ENCODE measurements at places on chromosomes 5 and 9.

DNA sequence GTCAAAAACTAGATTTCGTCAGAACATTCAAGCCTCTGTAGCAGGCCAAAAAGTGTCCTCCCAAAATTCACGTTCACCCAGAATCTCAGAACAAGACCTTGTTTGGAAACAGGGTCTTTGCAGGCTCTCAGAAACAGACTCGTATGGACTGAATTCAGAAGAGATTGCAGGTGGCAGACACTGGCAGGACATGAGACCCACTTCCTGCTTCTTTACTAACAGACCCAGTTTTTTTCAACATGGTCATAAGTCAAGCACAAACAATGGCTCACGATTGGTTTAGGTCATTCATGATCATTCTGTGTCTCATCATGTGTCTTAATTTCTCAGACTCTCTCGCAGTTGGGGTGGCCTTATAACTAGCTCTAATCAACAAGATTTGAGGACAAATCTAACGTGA, 5.4 kb upstream of the TENT4A start:
- no peak for DNase-seq

DNA sequence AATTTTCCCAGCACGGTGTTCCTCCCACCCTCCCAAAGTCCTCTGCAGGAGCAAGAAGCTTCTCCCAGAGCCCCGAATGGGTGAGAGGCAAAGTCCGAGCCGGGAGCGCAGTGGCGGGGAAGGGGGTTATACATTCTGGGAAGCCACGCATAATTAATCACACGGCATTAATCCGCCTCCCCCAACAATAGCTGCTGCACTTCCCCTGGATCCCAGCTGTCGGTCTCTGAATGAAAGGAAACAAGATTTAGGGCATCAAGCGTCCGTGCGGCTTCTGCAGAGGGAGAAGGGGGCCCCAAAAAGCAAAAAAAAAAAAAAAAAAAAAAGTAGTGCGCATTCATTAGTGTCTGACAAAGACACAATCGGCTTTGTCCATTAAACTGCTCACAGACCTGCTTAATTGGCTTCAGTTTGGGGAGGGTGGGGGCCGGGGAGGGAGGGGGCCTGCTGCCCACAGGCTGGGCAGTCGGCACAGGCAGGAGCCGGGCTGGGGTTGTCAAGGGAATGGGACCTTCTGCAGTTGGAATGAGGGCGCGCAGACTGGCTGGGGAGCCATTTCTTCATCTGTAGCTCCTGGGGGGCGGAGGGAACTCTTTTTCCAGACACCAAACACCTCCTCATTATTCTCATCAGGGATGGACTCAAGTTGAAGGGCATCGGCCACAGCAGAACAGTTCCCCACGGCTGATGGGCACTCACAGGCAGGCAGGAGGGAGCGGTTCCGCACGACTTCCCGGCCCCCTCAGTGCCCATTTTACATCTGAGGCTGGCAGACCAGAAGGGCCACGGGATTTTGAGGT, 3.4 kb downstream of the NOTCH1 start:
- DNase-seq: no peak

- DNase-seq: no peak
These were observed 583.8 kb downstream of the BRINP1 start for GRCh38 chr9:118785456-118785855.

- no peak for DNase-seq
These were observed 17.1 kb downstream of the RFX3 start for GRCh38 chr9:3508521-3509291.

GRCh38 chr9:78879324-78880100, 582.6 kb downstream of the PSAT1 start:
- DNase-seq: no peak

GRCh38 chr5:111976705-111977435, 219.9 kb upstream of the NREP start:
- DNase-seq: no peak

DNA sequence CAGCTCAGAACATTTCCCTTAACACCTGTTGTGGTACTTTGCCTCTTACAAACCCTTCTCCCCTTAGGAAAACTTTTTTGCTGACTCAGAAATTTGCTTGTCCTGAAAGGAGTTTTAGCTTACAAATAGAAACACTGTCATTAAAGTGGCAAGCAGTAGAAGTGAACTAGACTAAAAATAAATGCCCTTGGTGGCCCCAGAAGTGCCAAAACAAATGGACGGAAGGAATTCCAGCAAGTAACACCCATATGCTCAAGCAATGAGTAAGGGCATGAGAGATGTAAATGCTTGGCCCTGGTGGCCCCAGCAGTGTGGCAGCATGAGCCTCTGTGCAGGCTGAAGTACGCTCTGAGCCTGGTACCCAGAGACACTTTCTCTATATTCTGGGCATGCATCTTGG, 8.6 kb downstream of the VLDLR start:
- DNase-seq: no peak

GRCh38 chr5:78404682-78405293, 44.4 kb downstream of the SCAMP1 start:
- DNase-seq: no peak

- no peak for DNase-seq
These were observed 132.7 kb downstream of the MAPKAP1 start for GRCh38 chr9:125574126-125574877.

GRCh38 chr5:96893342-96893741, 17.0 kb downstream of the ERAP2 start:
- no peak for DNase-seq

DNA sequence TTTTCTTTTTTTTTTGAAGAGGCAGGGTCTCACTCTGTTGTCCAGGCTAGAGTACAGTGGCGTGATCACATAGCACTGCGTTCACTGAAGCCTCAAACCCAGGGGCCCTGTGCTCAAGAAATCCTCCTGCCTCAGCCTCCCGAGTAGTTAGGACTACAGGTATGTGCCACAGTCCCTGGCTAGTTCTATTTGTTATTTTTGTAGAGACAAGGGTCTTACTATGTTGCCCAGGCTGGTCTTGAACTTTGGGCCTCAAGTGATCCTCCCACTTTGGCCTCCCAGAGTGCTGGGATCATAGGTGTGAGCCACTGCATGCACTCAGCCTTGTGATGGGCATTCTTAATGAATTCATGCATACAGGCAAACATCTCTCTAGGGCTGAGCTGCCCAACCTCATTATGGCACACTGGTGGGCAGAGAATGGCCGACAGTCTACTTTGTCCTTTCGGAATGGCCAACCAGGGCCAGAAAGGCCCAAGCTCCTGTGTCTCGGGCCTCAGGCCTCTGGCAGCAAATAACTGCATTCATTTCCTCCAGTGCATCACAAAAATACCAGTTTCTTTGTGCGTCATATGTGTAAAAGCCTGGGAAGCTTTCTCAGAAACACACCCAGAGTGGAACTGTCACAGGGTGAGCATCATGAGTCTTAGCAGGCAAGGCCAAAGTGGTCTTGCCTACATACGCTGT, 27.2 kb downstream of the ANXA6 start:
- DNase-seq: no peak

- DNase-seq: no peak
These were observed 84.6 kb downstream of the GAPVD1 start for GRCh38 chr9:125346080-125346732.

GRCh38 chr5:77155179-77155785, 55.2 kb upstream of the PDE8B start:
- DNase-seq: no peak

GRCh38 chr5:66958201-66958979, 238.2 kb downstream of the CD180 start:
- DNase-seq: no peak

GRCh38 chr5:171251519-171251918, 57.5 kb upstream of the TLX3 start:
- DNase-seq: no peak

- DNase-seq: no peak
These were observed 169.2 kb downstream of the NR3C1 start for GRCh38 chr5:143234162-143234842.

GRCh38 chr9:129685220-129685932, 19.9 kb downstream of the PRRX2 start:
- no peak for DNase-seq

DNA sequence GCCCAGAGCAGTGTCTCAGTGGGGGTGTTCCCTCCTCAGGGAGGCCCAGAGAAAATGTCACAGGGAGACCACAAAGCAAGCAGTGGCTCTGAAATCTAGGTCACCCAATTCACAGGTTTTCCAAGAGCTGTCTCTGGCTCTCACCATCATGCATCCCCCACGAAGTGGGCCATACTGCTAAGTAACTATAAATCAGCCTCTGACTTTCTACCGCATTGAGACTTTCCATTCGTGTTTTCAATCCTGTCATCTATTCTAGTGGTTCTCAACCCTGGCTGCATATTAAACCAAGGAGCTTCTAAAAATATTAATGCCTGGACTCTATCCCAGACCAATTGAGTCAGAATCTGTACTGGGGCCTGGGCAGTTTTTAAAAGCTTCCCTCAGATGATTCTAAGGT, 2.0 kb upstream of the C1QTNF3 start:
- DNase-seq: no peak

- no peak for DNase-seq
These were observed 217.5 kb downstream of the CDK5RAP2 start for GRCh38 chr9:120362446-120362845.

- no peak for DNase-seq
These were observed 14.1 kb downstream of the ROR2 start for GRCh38 chr9:91935805-91936514.

DNA sequence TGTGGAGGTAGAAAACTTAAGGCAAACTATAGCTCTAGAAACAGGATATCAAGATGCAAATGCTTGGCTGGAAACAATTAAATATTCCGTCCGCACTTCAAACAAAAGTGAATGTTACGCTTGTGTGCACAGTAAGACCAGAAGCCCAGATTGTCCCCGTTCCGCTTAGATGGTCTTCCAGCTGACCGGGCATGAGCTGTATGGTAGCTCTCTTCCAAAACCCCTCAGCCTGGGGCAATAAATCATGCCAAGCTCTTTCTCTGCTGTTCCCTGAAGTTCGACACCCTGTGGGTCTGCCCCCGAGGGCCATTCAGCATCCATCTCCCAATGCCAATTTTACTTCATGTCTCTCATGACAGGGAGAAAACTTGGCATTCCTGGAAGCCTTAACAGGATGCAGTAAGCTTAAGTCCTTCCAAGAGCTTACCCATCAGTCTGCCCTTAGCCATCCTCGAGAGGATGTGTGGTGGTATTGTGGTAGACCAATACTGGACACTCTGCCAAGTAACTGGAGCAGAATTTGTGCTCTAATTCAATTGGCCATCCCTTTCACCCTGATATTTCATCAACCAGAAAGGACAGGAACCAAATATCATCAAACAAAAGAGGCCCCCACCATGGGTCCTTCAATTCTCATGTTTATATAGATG, 70.7 kb upstream of the RANBP6 start:
- DNase-seq: no peak

DNA sequence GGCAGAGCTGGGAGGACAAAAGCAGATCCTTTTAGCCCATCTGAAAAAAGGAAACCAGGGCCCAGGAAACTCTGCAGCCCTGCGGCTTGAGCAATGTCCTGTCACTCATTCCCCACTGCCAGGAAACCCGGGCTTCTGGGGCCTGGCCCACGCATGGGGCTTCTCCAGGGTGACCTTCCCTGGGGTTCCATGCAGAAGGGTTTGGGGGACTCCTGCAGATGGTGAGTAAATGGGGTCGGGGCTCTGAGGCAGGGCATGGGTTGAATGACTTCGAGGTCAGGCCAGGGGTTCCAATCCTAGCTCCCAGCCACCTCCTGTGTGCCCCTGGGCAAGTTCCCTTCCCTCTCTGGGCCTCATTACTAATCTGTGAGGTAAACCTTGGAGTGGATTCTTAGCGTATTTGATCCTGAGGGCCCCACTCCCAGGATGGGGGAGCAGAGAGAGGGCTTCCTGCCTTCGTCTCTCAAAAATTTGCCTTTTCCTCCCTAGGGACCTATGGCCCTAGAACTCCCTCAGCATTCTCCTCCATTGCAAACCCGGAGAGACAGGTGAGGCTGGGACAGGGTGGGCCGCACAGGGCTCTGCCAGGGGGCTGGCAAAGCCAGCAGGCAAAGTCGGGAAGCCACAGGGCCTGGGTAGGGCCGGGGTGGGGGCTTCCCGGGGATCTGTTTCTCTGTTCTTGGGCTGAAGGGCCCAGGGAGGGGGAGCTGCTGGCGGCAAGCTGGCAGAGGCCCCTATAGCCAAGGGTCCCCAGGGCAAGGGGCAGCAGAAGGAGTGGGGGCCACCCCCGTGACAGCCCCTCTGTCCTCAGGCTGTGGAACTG, 25.8 kb downstream of the ADGRD2 start:
- no peak for DNase-seq
